Activated CD8-positive, alpha-beta memory T cell treated with anti-CD3 and anti-CD28 coated beads for 1 hour (primary cell): ENCODE measurements at places on chromosomes 1 and 21.

GRCh38 chr1:54808443-54809207 lies 7.5 kb upstream of the TTC22 start:
- DNase-seq = no peak

- no peak for DNase-seq
Measured at GRCh38 chr1:178060789-178061556, 32.9 kb upstream of the RASAL2 start.

- DNase-seq = no peak
Measured at GRCh38 chr1:85224295-85224694, 23.5 kb upstream of the SYDE2 start.

DNA sequence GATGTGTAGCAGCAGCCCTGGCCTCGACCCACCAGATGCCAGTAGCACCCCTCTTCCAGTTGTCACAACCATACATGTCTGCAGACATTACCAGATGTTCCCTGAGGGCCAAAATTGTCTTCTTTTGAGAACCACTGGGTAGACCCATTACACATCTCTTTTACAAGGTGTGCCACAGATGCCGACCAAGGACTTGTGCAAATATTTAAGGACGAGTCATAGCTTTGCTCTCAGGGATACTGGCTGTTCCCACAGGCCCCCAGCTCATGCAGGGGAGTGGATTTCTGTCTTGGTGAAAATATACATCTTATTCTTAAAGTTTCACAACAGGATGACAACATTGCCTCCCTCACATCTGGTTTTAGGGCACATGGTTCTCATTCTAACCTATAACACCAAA lies 59.4 kb upstream of the ZBTB18 start:
- no peak for DNase-seq

DNA sequence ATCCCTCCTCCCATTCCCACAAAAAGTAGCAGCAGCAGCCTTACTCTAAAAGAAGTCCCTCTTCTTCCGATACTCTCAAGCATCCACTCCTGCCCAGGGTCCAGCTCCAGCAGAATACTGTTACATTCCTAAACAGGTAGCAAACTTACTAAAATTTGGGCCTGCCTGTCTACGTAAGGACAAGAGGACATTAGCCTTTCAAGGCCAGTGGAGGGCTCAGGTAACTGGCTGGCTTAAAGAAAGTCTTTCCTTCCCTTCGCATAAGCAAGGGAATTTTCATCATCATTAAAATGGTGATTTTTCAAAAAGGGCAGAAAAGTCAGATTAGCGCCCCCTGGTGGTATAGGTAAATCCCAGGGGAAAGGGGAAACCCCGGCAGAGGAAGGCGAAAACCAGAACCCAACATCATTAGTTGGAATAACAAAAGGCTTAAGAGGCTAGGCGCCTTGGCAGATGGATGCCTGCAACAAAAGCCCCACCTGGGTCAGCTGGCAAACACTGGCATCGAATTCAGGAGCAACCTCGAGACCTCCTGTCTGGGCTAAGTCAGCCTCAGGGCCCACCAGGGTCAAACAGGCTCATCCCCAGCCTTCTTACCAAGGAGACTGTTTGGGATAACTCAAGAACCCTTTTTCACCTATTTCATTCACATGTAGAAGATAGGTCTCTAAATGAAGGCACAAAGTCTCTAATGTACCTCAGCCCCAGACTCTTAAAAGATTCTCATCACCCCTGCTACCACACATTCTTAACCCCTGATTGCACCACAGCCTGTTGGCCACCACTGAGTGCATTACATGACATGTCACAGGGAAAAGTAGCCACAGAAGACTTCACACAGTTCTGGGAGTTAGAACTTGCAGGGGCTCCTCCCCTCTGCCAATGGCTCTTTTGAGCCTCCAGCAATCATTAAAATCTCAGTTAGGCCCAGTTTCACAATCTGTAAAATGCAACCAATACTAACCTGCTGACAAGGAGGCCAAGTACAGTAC lies 36.7 kb downstream of the ERI3 start:
- peak; percentile 11 for DNase-seq

DNA sequence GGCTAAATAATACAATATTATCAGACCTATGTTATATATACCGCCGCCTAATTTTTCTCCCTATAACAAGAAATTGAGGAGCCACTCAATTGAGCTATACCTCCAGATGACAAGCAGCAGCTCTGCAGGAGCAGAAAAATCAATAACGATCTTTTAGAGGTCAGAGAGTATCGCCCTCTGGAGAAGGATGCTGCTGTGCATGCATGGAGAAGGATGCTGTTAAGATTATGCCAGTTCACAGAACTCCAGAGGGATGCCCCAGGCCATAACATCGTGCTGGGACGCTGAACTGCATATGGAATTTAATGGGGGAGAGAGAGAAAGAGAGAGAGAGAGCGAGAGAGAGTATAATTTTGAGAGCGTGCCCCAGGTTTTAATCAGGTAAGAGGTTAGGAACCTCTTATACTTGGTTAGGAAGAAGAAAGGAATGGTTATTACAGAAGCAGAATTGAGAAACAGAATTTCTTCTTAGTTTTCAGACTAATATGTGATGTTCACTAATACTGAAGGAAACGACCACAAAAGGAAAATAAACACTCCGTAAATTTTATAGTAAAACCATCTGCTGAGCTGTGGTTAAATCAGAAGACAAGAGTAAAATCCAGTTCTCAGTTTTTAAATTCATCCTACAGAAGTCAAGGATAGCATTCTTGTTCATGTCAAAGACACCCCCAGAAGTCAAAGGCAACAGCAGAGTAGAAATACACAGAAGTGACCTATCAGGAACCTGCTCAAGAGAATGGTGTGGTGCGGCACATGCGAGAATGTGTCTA lies 111.1 kb downstream of the SMYD2 start:
- no peak for DNase-seq

DNA sequence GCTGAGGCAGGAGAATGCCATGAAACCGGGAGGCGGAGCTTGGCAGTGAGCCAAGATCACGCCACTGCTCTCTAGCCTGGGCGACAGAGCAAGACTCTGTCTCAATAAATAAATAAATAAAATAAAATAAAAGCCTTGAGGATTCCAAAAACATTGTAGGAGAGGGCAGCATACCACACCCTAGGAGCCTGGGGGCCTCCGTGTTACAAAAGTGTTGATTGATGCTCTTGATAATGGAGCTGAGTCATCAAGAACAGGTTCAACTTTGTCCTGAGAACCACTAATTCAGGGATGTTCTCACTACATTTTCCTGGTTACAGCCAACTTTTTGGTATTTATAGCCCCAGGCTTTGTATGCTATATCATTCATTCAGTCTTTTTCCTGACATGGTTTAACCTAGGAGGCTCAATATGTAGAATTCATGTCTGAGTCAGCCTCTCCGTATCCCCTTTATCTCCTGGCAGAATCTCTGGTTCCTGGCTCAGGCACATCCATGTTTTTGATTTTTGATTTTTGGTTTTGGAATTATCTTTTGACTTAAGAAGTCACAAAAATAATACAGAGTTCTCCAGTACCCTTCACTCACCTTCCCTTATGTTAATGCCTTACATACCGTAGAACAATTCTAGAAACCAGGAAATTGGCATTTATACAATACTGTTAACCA lies 69.4 kb downstream of the LRRC8D start:
- DNase-seq = no peak

DNA sequence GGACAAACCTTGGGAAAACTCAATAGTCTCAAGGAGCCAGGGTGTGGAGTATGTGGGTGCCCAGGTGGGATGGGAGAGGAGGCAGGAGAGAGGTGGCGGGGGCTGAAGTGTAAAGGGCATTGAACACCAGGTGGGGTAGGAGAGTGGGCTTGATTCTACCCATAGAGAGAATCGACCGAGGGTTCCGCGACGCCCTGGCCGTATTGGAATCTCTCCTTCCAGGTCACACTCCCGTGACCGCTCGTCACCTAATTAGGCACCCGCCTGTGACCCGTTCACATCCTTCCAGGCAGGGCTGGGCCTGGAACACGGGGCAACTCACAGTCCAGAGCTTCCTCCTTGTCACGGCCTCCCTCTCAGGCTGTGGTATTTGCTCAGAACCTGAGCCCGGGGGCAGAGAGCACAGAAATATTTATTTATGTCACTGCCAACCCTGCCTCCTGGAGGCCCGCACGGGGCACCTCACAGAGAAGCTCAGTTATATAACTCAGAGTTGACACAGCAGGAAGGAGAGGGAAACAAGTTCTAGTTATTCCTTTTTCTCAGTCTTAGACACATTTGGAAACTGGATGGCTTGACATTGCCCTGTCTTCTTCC lies 12.0 kb downstream of the NCMAP start:
- DNase-seq = no peak

GRCh38 chr1:240295811-240296210 lies 204.1 kb downstream of the FMN2 start:
- DNase-seq = no peak

DNA sequence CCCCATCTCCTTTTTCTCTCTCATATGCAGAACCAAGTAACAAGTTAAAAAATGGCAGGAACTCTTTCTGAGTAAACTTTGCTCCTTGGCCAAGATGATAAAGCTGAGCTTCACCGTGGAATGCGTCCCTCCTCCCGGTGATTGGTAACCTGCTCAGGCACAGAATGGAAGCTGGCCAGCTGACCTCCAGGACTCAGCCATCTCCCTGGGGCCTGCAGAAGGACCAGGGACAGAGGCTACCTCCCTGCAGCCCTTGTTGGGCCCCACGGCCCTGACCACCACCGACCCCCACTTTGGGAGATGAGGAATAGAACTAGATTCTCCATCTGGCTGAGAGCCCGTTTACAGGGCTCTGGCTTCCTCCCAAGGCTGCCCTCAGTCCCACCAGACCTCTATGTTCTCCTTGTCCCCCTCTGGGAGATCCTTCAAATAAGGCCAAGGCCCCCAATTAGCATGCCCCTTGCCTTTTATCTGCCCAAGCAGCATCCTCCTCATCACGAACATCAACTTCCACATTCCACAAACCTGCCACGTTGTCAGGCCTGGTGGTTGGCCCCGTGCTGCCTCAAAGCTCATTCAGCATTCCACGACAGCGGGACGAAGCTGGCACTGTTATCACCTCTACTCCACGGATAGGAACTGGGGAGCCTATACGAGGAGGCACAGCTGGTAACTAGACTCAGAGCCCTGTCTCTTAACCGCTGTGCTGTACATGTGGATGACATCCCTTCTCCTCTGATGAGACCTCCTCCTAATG lies 74.2 kb downstream of the CD34 start:
- DNase-seq = no peak

DNA sequence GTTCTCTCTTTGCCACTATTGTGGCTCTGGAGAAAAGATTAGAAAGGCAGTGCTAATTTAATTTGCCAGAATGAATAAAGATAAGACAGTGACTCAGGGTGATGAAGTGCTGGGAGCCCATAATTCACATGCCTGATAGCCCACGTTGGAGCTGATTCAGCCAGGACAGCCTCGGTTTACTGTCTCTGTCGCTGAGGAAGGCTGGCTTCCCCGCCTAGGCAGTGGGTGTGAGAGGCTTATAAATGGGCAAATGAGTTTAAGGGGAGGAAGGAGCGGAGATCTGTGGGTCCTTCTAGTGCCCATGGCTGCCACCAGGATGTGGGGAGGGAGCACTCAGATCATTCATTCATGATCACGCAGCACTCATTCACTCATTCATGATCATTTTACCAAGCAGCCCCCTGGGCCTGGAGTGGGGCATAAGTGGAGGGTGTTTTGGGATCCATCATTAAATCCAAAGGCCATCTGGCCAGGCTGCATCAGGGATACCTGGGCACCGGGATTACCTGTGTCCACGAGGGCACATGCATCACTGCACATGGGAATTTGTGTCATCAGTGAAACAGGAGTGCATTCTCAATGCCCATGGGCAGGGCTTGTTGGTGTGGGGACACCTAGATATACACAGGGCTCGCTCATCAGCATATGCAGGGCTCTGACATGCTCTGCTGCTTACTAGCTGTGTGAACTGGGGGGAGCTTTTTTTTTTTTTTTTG lies 315.4 kb downstream of the MATN1 start:
- no peak for DNase-seq

GRCh38 chr1:110188035-110188618 lies 22.0 kb upstream of the KCNC4 start:
- no peak for DNase-seq

GRCh38 chr1:81304187-81304586 lies 496.5 kb upstream of the ADGRL2 start:
- DNase-seq = no peak

GRCh38 chr21:41350436-41351155 lies 11.2 kb upstream of the MX2 start:
- DNase-seq = no peak

- no peak for DNase-seq
Measured at GRCh38 chr1:66450043-66450514, 83.9 kb upstream of the SGIP1 start.

DNA sequence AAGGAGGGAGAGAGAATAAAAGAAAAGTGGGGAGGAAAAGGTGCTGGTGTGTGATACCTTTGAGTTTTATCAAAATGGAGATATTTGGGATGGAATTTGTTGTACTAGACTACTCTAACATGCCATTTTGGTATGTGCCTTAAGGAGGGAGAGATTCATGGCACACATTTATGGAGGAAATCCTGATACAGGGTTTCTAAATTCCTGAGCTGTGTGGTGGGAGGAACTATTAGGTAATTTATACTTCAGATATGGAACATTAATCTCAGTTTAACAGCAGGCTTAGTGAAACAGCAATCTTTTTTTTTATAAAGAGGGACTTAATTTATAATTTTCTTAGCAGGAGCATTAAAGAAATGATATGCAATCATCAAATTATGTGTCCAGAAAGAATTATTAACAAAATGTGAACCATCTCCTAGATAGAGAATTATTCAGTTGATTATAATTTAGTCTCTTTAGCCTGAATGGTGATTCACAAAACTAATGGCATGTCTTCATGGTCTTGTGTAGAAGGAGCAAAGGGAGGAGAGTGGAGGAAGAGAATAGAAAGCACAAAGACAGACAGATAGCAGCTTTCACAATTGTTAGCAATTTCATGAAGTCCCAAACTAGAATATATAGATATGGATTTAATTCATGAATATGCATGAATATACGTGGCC lies 301.6 kb downstream of the HLX start:
- no peak for DNase-seq

DNA sequence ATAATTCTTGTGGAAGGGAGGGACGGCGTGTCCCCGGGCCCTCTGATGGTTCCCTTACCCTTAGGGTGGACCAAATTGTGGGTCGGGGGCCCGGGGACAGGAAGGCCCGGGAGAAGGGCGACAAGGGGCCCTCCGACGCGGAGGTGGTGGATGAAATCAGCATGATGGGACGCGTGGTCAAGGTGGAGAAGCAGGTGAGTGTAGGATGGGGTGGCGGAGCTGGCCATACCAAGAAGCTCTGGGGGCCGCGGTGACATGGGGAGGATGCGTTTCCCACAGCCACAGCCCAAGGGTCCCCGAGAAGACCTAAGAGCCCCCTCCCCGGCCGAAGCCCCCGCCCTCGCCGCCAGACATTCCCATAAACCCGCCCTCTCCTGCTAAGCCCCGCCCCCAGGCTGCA lies 24.6 kb downstream of the CITED4 start:
- no peak for DNase-seq
